ENCODE measurements at places on chromosomes 7 and 10.

GRCh38 chr7:54811041-54811845 is 52.2 kb upstream of the SEC61G start:
- DNase-seq = no peak

- DNase-seq = no peak
Observed at GRCh38 chr10:69269761-69270160, 8.5 kb upstream of the HK1 start.

DNA sequence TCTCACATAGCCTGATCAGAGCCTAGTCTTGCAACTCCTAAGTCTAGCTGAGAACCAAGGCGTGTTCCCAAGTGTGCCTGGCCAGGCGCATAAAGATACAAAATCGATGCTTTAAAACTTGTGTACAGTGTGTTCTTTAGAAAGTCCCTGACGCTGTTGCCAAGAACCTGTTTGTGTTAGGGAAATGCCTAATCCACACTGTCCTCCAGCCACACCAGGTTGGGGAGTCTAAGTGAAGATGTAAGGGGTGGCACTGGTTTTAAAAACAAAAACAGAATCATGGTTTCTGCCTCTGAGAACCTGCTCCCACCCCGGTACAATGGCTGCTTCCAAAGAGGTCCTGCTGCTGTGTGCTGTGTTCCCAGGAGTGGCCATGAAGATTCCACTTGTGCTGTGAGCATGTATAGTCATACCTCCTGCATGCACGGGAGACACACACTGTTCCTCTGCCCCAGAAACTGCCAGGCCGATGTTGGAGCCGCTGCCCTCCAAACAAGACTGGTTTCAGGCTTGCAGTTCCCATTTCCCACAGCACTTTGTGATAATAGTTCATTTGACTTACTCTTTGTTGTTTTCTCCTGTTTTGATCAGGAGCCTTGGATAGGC is 88.5 kb downstream of the CCNY start:
- no peak for DNase-seq

DNA sequence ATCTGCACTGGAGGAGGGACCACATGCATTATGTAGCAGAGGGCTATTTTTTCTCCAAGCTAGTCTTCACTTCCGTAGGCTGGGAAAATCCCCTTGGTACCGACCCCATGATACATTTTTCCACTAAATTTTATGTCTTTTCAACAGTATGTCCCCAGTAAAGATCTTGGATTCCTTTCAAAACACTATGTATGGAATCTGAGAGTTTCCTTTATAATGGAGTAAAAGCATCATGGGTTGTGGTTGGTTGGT is 4.8 kb upstream of the ZNRF2 start:
- no peak for DNase-seq

GRCh38 chr10:69242852-69243212 is 22.7 kb downstream of the HKDC1 start:
- no peak for DNase-seq

- DNase-seq = no peak
Observed at GRCh38 chr7:1122832-1123501, 35.1 kb downstream of the GPER1 start.

DNA sequence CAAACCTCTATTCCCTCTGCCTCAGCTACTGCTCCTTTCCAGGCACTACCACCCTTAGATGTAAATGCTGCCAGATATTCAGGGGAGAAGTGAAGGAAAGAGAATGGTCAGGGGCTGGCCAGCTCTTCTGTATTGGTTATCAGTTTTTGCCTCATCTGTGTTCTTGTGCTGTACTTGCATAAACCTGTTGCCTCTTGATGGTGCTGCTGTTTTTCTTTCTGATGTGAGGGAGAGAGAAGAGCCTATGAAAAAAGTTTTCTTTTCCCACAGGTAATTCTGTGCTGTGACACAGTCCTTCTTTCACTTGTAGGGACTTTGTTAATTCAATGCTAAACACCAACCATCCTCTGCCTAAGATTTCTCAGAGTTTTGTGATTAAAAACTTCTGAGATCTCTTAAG is 57.5 kb downstream of the STK31 start:
- no peak for DNase-seq

DNA sequence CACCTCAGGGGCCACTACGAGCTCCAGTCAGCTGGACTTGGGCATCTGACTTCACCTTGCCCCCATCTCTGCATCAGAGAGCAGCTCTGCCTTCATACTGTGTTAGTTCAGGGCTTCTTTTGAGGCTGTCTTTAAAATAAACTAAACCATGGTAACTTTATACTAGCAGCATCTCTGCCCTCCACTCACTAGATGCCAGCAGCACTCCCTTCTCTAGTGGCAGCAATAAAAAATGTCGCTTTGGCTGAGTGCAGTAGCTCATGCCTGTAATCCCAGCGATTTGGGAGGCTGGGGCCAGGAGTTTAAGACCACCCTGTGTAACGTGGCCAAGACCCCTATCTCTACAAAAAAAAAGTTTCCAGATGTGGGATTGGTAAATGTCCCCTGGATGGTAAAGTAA is 584.4 kb downstream of the INHBA start:
- DNase-seq = no peak

- no peak for DNase-seq
Observed at GRCh38 chr10:76546411-76546810, 1091.2 kb downstream of the KCNMA1 start.

- DNase-seq = no peak
Observed at GRCh38 chr7:44305564-44306507, 19.6 kb downstream of the CAMK2B start.

Measured in CD4-positive, alpha-beta T cell treated with Interleukin-21 for 1 hour (primary cell).